RPMI7951 (cell line): ENCODE measurements at places on chromosomes 4 and X.

DNA sequence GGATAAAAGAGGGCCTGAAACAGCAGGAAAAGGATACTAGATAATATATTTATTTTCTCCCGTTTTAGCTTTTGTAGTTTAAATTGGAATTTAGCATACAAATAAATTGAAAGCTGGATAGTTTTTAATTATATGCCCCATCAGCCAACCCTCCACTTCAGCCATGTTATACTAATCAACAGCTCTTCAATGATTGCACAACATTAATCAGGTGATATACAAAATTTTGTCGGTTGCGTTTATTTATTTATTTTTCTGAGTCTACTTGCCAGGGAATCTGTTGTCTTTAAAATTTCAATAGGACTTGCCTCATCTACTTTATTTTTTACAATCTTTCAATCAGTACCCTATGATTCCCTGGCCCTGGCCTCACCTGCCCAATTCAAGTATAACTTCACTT lies 12.1 kb downstream of the DGKK start:
- no peak for DNase-seq

DNA sequence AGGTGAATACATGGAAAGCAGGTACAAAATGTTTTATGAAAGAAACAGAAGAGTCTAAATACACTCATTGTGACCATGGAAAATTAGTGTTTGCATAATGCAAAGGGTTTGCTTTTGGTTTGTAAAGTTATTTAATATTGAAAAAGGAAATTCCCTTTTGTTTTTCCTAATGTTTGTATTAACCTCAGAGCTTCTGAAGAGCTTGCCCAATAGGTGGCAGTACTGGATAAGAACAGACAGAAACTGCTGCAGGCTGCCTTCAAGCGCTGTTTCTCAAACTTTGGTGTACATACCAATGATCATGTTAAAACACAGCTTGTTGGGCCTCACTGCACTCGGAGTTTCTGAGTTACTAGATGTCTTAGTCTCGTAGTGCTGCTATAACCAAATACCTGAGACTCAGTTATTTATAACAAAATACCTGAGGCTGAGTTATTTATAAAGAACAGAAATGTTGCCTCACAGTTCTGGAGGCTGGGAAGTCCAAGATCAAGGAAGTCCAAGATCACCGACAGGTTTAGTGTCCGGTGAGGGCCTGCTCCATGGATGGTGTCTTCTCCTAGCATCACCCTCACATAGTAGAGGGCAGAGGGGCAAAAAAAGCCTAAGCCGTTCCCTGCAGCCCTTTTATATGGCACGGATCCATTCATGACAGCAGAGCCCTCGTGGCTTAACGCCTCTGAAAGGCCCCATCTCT lies 54.2 kb downstream of the SUPT20HL2 start:
- DNase-seq, result peak; percentile 70

DNA sequence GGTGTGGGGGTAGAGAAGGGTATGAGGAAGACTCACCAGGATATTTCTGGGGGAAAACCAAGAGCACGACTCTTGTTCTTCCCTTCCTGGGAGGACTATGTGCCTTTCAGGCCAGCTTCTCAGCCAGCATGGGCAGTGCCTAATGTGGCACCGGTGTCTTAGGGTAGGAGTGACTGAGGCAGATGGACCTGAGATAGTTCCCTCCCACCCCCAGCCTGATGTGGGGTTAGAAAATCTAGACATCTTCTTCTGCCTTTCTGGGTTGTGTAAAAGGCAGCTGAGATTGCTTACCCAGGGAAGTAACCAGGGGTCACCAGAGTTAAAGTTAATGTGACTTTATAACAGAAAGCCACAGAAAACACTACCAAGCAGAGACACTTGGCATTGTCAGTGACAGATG lies 127.3 kb downstream of the TMA16 start:
- no peak for DNase-seq

- DNase-seq, result peak; percentile 82
Observed at GRCh38 chrX:40263014-40263560, 165.3 kb upstream of the BCOR start.

GRCh38 chr4:98482847-98483806 lies 175.3 kb downstream of the TSPAN5 start:
- peak; percentile 45 for DNase-seq

GRCh38 chr4:44928785-44929184 lies 202.4 kb upstream of the GNPDA2 start:
- no peak for DNase-seq

DNA sequence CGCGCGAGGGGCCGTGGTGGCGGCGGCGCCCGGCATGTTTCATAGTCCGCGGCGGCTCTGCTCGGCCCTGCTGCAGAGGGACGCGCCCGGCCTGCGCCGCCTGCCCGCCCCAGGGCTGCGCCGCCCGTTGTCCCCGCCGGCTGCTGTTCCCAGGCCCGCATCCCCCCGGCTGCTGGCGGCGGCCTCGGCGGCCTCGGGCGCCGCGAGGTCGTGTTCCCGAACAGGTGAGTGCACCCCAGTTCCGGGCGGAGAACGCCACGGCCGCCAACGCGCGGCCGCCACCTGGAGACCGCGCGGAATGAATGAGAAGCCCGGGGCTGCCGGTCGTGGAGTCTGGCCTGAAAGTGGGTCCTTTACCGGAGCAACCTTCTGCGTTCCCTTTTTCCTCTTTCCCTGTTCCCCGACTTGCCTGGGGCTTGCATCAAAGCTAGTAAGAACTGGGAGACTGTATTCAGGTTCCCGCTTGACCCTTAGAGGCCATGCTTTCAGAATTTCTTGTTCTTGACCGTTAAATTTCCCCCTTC lies 429 bp downstream of the NOCT start:
- DNase-seq, result peak; percentile 29

GRCh38 chrX:72159769-72160168 lies 21.8 kb upstream of the PIN4 start:
- DNase-seq, result no peak

DNA sequence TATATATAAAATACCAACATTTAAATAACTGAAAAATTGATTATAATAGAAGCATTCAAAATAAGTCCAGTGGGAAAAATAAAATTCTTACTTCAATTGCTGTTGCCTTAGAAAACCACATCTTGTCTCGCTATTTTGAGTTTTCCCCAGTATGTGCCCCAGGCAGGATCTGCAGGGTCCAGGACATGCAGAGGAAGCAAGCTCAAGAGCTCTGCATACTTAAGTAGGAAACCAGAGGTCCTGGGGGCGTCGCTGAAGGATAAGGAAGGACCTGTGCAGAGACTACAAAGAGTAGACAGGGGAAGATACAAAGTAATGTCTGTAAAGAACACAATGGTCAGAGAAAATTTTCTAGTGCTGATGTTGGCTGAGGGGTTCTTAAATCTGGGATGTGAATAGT lies 310.5 kb upstream of the EMCN start:
- no peak for DNase-seq

DNA sequence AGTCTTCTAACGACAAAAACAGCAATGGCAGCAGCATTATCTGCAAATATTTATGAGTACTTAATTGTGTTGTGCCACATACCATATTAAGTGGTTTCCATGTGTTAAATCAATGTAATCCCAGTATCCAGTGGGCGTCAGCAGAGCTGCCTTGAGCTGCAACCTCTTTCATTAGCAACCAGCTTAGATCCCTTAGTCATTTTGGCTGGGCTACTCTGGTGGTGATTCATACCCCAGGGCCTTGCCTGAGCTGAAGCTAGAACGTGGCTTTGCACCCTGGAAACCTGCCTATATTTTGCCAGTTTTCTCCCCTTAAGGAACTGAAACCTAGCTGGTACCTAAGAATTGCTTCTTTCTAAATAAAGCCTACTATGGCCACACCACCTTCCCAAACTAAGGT lies 474.3 kb upstream of the FTHL17 start:
- peak; percentile 68 for DNase-seq

GRCh38 chrX:14927401-14927800 lies 54.2 kb downstream of the MOSPD2 start:
- DNase-seq, result peak; percentile 90
